ENCODE measurements at places on chromosomes 12 and 14.

DNA sequence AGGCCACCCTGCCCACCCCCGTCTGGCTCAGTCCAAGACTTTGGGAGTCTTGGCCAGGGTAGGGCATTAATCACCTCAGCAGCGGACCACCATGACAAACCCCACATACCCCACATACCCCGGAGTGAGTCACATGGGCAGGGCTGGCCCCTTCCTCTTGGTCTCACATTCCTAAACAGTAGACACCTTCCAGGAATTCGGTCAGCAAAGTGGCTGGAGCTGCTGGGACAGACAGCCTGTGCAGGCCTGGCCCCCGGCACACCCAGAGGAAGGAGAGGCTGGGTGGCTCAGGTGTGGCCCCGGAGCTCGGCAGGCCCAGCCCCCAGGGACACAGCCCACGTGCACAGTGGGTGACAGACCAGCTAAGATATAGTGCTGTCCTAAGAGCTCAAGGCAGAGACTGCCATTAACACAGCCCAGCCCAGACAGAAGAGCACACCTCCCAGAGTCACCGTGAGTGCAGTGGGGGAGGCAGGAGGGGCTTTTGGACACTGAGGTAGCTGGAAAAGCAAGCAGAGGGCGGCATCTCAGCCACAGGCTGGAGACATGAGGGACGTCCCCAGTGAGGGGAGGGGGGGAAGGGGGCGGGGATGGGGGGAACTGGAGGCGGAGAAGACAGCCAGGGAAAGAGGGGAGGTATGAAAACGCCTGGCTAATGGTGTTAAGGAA, 24.0 kb downstream of the CCDC85C start:
- no peak for DNase-seq

- DNase-seq: peak; percentile 80
Measured at GRCh38 chr12:55188974-55189556, 31.8 kb upstream of the OR10A7 start.

GRCh38 chr14:62289471-62289870, 527.3 kb downstream of the SNAPC1 start:
- DNase-seq: no peak

- no peak for DNase-seq
Measured at GRCh38 chr12:129186952-129187351, 333.7 kb downstream of the GLT1D1 start.

DNA sequence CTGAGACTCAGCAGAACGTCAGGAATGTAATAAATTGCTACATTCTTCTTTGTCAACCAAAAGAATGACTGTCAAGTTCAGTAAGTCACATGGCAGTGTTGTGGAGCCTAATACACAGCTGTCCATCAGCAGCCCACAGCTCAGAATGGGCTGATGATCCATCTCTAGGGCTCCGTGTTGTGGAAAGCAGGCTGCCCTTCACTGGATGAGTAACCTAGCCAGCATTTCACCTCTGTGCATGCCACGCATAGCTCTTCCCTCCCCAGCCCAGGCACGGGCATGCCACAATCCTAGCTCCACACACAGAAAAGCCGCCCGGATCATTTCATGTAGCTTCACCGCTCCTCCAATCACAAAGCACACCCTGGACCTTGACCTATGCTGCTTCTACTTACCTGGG, 878.0 kb upstream of the TMEM132C start:
- DNase-seq: no peak

DNA sequence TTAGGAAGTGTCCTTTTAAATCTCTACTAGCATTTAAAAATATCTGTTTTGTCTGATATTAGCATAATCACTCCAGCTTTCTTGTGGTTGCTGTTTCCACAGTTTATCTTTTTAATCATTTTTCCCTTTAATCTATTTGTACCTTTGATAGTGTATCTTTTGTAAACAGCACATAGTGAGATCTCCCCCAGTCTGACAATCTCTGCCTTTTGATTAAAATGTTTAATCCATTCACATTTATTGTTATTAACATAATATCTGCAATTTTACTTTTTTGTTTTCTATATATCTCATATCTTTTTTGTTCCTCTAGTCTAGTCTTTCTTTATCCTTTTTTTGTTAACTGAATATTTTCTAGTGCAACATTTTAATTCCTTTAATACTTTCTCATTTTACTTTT, 104.2 kb downstream of the RPS6KA5 start:
- DNase-seq: no peak

DNA sequence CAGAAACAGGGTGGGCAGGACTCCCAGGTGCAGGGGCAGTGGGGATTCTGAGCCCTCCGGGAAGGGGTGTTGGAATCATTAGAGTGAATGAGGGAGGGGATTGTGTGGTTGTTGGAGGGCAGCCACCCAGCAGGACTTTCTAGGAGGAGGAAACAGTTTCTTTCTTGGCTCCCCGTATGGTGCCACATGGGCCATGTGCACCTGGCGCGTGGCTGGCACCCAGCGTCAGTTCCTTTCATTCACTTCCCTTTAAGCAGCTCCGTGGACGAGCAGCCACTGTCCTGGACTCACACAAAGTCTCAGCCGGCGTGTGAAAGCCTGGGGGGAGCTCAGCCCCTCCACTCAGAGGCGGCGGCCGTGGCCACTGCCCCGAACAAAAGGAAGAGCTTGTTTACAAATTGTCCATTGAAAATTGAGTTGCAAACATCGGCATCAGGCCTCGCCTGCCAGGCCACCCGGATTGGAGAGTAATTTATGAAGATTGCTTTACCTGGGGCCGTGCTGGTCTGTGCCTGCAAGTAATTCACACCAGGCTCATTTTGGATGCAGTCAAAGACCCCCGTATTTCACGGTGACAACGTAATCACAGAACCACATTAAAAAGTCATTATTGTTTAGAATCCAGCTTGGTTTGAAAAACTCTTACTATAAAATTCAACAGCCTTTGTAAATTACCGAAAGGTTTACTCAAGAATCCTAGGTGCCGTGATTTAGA, 101.7 kb upstream of the C14orf180 start:
- no peak for DNase-seq

DNA sequence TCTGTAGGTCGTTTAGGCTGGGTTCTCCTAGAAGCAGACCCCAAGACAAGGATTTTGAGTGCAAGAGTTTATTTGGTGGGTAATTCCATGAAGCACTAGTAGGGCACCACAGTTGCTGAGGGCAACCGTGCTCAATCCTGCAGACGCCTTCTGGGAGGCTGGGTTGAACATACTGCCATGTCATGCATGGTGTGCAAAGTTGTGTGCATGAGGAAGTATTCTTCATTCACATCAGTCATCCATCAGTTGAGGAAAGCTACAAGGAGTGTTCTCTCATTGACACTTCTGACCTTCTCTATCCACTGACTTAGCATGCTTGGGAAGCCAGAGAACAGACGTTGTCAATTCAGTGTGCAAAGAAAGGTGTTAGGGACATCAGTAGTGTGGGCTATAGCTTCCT, 179.2 kb downstream of the PTPN11 start:
- DNase-seq: no peak

DNA sequence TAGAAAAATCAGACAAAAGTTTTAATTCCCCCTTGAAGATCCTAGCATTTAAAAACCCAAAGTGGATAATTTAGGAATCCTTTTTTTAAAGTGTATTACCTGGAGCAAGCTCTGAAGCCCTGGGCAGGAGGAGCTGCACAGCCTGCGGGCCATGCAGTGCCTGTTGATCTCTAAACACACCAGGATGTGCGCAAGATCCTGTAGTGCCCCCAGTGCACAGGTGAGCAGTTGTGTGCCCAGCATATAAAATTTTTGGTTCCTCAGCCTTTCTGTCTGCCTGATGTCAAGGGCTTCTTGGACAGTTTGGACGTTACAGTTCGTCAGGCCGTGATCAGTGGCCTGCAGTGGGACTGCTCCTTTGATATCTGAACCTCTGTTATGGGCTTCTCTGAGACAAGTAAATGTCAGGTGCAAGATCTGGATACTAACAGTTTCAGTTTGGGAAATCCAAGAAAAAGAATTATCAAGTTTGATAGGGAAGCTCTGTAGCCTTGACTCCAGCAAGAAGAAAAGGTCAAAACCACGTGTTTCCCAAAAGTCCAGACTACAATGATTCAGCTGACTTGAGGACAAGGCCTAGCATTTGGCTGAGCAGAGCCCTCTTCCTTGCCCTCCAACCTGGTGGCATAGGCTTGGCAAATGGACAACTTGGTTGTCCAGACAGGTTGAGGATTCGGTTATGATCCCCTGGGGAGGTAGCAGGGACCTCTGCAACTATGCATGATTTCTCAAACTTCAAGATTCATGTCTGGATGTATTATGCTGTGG, 1.0 kb downstream of the ATXN7L3B start:
- DNase-seq: no peak

DNA sequence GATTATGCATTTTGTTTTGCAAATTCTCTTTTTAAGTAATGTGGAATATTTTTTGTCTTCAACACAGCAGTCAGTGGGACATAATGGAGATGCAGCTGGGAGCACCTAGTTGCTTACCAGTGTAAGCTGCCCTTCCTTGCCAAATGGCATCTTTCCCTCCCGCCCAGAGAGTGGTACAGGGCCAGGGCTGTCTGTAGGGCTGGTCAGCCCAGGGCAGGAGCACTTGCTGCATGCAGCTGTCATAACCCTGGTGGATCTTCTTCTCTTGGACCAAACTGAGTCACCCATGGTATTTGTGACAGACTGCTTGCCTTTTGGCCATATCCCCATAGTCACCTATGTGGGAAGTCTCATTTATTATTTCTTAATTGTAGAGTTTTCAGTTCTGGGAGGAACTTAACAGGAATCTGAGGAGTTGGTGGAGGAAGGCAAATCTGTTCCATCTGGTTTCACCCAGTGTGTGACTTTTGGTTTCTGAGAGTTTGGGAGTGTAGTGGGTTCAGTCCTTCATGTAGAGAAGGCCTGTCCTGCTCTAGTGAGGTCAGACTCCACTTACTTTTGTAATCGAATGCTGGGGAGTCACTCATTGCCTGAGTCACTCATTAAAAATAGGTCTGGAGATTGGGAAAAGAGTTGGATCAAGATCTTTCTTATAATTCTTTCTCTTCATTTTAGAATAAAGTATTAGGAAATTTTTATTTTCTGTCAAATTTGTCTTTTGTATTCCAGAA, 62.0 kb upstream of the ASPG start:
- no peak for DNase-seq

GRCh38 chr14:89060191-89060590, 235.7 kb downstream of the TTC8 start:
- no peak for DNase-seq

- DNase-seq: no peak
Measured at GRCh38 chr12:9179781-9180180, 28.4 kb downstream of the PZP start.

DNA sequence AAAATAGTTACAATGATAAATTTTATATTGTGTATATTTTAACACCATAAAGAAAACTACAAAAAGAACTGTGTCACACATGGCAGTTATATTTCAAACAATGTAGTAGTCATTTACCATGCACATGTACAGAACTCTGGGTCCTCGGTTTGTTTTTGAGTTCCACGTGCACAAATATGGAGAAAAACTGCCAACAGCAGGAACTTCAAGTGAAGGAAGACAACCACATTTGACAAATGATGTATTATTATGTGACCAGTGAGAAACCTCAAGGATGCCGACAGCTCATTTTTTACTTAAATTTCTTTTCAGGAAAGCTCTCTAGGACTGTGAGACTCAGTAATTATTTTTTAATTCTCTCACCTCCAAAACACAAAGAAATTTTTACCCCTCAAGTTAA, 244.2 kb upstream of the USP15 start:
- DNase-seq: no peak

GRCh38 chr12:4147031-4147481, 126.5 kb upstream of the CCND2 start:
- DNase-seq: no peak

DNA sequence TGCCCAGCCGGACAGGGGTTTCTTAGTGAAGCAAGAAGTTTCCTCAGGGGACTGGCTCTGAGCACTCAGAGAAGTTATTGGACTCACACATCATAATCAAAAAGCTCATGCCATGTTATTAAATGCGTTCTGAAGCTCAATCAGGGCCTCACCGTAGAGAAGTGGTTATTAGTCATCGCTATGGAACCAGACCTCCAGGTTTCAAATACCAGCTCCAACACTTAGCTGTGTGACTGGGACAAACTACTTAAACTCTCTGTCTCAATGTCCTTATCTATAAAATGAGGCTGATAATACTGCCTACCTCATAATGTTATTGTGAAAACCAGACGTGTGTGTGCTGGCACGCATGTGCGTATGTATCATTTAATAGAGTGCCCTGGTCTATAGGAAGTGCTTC, 7.3 kb downstream of the STAT6 start:
- DNase-seq: no peak

GRCh38 chr12:94265966-94266745, 117.8 kb downstream of the PLXNC1 start:
- no peak for DNase-seq

GRCh38 chr14:93915800-93916199, 11.3 kb upstream of the FAM181A start:
- DNase-seq: no peak

DNA sequence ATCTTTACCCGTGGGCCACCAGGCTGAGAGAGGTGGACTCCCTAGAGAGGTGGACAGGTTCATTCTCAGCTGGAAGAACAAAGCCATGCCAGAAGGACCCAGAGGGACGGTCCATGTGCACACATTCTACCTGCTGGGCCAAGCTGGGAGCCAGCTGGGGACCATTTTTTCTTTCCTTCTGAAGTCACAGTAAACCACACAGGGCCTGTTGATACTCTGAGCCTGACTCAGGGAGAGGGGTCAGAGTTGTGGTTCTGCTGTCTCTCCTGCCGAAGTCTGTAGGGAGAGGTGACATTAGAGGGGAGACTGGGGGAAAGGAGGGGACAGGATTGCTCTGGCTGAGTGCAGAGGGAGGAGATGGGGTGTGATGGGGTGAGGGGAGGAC, 148.6 kb downstream of the TSPAN9 start:
- no peak for DNase-seq

GRCh38 chr12:59716043-59716442, 120.2 kb downstream of the SLC16A7 start:
- no peak for DNase-seq

GRCh38 chr12:15428632-15429031, 106.3 kb downstream of the PTPRO start:
- DNase-seq: no peak
